ENCODE measurements at places on chromosomes 7 and 10.

DNA sequence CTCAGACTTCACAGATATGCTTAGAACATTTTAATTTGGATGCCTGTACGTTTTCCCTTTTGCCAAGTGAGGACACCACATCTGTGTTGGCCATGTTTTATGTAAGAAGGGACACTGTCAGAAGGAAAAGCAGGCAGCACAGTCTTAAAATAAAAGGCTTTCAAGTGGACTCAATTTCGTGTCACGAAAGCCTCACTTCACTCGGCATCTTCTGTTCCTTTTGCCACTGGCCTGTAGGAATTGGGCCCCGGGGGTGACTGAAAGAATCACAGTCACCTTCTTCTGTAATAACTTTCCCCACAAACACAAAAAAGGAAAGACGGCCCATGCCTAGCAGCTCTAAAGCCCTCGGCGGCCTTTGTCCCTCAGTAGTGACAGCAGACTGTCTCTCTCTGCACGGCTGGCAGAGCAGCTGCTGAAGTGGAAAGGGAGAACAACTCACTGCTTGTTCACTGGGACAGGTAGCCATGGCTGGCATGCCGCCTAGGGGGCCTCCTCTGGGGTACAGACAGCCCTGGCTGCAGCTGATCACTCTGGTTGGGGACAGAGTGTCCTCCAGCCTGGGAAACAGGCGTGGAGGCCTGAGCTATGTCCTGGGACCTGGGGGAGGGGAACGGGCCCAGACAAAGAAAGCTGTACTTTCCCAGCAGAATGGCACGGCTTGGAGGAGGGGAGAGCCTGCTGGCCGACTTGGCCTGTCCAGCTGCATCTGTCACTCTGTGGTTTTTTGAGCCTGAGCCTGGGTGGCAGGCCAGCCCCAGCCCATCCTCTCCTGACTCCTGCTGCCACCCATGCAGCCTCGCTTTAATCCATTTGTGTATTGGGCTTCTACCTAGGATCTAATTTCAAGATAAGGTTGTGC is 4.4 kb downstream of the RASSF4 start:
- DNase-seq, result no peak

DNA sequence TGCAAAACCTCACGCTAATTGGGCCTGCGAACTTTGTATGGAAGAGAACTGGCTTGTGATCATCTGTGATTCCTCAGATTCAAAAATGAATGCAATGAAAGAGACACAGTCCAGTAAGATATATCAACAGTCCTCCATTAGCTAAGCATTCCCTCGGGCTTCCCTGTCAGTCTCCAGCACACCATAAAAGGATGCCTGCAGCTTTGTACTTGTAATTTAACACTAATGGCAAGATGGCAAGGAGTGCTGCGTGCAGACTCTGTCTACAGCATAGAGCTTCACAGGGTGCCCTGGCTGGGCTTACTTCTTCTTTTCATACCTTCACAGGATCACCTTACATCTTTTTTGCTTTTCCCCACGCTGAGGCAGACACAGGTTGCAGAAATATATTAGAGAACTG is 200.0 kb downstream of the GFRA1 start:
- peak; percentile 7 for DNase-seq

GRCh38 chr10:78361031-78361430 is 327.4 kb downstream of the RPS24 start:
- DNase-seq, result no peak

- DNase-seq, result no peak
These were observed 3.1 kb upstream of the HOXA4 start for GRCh38 chr7:27133409-27134231.

- no peak for DNase-seq
These were observed 71.0 kb upstream of the TMEM140 start for GRCh38 chr7:135076882-135077281.

DNA sequence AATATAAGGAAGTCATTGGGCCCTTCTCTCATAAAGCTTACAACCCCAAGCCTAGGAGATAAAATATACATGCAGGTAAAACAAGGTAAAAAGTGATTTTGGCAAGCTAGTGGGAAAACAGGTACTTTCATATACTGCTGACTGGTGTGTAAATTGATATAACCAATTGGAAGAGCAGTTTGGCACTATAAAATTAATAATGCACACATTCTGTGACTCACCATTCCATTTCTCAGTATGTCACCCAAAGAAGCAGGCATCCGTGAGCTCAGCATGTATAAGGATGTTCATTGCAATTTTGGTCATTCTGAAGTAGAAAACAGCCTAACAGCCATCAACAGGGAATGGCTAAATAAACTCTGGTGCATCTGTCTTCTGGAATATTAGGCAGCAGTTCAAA is 2.9 kb downstream of the MACROH2A2 start:
- DNase-seq, result no peak

DNA sequence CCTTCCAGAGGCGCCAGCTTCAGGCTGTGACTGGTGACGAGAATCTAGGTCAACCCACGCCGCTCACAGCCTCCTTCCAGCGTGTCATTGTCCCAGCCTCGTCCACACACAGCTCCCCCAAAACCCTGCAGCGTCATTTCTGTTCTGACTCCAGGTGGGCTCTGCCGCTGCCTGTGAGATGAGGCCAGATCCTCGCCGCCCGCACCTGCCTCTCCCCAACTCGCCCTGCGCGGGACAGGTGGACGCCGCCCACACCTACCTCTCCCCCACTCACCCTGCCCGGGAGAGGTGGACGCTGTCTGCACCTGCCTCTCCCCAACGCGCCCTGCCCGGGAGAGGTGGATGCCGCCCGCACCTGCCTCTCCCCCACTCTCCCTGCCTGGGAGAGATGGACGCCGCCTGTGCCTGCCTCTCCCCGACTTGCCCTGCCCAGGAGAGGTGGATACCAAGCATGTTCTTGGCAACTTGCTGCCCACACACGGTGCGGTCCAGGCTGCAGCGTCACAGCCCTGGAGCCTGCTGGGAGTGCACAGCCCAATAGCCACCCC is 32.0 kb upstream of the CFAP46 start:
- DNase-seq, result no peak

DNA sequence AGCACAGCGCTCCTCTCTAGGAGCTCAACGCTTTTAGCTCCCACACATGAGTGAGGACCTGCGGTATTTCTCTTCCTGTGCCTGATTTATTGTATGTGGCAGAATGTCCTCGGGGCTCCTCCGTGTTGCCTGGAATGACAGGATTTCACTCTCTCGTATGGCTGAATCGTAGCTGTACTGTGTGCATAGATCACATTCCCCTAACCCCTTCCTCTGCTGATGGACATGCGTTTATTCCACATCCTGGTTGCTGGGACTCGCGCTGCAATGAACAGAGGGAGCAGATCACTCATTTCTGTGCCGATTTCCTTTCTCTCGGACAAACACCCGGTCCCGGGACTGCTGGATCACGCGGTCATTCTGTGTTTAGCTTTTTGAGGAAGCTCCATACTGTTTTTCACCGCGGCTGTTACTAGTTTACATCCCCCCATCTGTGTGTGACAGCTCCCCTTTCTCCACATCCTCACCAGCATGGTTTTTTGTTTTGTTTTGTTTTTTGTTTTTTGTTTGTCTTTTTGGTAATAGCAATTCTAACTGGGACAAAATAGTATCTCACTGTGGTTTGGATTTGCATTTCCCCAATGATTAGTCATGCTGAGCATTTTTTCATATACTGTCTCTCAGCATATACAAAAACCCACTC is 76.3 kb downstream of the FOXL3 start:
- no peak for DNase-seq

- no peak for DNase-seq
These were observed 754 bp downstream of the SEMA3D start for GRCh38 chr7:85186083-85186520.

GRCh38 chr10:124545351-124546054 is 83.9 kb downstream of the LHPP start:
- no peak for DNase-seq

- no peak for DNase-seq
These were observed 5.8 kb downstream of the CHAT start for GRCh38 chr10:49619613-49620012.

Measured in NCI-H187 (cell line).